Activated CD4-positive, alpha-beta T cell treated with anti-CD3 and anti-CD28 coated beads, Interleukin-2, amount 50 U/mL, for 1 hour (primary cell): ENCODE measurements at places on chromosomes 2 and 18.

DNA sequence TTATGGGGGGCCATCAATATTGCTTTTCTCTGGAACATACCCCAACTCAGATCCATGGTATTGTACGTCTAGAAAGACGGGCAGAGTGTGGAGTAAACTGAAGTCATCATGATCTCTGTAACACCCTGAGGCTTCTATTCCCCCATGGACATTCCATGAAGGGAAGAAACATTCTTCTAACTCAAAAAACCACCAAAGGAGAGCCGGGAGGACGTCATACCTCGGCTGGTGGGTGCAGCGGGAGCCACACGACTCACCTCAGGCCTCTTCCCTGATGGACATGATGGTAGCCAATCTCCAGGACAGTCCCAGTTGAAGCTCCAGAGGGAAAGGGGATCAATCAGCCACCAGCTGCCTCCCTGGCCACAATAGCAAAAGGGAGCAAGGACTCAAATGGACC, 127.3 kb downstream of the MREG start:
- DNase-seq, result no peak

GRCh38 chr18:59633961-59634485, 63.2 kb downstream of the CCBE1 start:
- DNase-seq, result no peak

GRCh38 chr2:33451825-33452224, 24.6 kb upstream of the RASGRP3 start:
- DNase-seq, result no peak

GRCh38 chr2:159227467-159227866, 59.0 kb downstream of the WDSUB1 start:
- DNase-seq, result no peak

- no peak for DNase-seq
Measured at GRCh38 chr18:533995-534601, 33.6 kb upstream of the COLEC12 start.

GRCh38 chr2:16100006-16100405, 159.7 kb downstream of the MYCN start:
- no peak for DNase-seq

- DNase-seq, result no peak
Measured at GRCh38 chr18:45755934-45756333, 32.0 kb downstream of the SLC14A1 start.

DNA sequence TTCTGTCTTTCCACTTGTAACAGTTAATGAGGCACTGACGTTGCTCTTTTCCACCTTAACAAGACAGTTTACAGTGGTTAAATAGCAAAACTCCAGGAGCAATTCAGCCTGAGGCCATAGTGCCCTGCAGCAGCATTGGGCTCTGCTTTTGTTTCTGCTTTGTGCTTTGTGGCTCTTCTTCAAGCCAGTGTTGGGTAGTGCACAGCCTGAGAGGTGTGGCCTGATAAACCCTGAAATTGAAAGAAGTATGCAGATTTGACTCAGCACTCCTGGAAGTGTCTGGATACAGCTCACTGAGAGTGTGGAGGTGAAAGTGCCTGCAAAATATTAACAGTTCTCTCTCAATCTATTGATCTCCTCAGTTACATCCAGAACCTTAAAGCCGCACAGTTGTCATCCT, 63.0 kb downstream of the STK25 start:
- DNase-seq, result no peak
